RCC 7860 (cell line): ENCODE measurements at places on chromosomes 5 and 9.

GRCh38 chr9:99142275-99142674, 37.4 kb downstream of the TGFBR1 start:
- no peak for DNase-seq

DNA sequence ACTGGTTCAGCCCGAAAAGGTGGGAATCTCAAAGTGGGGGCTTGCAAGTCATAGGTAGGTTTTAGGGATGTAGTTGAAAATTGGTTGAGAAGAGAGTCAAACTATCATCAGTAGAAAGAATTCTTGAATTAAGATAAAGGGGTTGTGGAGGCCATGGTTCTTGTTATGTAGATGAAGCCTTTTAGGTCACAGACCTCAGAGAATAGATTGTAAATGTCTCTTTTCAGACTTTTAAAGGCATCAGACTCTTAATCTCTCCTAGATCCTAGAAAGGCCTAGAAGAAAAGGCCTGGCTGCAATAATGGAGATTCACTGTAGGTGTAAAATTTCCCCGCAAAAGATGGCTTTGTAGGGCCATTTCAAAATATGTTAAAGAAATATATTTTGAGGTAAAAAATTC, 96.4 kb downstream of the PSAT1 start:
- no peak for DNase-seq

GRCh38 chr9:32398207-32398606, 13.8 kb downstream of the ACO1 start:
- DNase-seq = no peak

GRCh38 chr5:105616599-105616998, 2054.0 kb upstream of the NUDT12 start:
- DNase-seq = no peak

GRCh38 chr9:124795881-124796431, 19.0 kb downstream of the OLFML2A start:
- no peak for DNase-seq

GRCh38 chr5:147404706-147405105, 105.2 kb downstream of the DPYSL3 start:
- no peak for DNase-seq

DNA sequence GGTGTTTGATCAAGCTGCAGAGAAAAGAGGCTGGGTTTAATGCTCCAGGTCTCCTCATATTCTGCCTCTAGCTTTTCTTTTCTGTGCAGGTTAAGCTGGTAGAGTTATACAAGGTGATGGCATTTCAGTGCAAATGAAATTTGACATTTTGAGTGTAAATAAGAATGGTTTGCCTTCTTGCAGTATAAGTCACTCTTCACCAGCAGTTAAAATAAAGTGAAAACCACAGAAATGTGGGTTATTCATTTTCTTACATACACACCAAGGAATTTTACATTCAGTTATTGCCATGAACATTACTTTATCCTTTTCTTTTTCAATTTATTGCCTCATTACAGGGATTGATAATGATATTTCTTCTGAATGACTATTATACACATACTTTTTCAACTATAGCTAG, 337.5 kb upstream of the PCSK5 start:
- no peak for DNase-seq

- DNase-seq = no peak
These were observed 12.2 kb upstream of the PRXL2C start for GRCh38 chr9:96667363-96667728.
